ENCODE measurements at places on chromosomes 3 and 15.

- DNase-seq, result no peak
Observed at GRCh38 chr3:16286161-16286560, 21.1 kb downstream of the OXNAD1 start.

- no peak for DNase-seq
Observed at GRCh38 chr3:45509038-45509767, 85.3 kb upstream of the LIMD1 start.

DNA sequence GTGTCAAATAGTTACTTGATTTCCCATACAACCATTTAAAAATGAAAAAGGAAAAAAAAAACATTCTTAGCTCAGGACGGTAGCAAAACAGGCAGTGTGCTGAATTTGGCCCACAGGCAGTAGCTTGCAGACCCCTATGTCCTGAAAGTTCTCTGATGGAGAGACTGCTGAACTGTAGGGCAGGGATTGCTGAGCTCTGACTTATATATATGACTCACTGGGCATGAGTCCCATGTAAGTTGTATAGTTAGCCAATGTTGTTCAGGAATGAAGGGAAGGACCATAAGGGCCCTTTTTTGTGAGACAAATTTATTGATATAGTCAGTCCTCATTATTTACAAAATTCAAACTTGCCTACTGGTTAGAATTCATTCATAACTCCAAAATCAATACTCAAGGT is 36.9 kb upstream of the FRMD4B start:
- DNase-seq, result no peak

DNA sequence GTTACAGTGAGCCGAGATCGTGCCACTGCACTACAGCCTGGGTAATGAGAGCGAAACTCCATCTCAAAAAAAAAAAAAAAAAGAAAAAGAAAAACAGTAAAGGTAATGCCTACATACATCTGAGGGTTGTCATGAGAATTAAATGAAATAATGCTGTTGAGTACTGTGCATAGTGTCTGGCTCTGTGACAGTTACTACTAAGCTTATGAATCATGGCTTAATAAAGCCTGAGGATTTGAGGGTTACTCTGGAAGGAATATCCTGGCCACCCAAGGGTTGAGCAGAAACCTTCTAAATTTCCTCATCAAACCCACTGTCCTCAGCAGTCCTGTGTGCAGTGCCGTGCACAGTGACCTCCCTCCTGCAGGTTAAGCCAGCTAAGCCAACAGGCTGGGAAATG is 26.8 kb upstream of the ELP6 start:
- no peak for DNase-seq

DNA sequence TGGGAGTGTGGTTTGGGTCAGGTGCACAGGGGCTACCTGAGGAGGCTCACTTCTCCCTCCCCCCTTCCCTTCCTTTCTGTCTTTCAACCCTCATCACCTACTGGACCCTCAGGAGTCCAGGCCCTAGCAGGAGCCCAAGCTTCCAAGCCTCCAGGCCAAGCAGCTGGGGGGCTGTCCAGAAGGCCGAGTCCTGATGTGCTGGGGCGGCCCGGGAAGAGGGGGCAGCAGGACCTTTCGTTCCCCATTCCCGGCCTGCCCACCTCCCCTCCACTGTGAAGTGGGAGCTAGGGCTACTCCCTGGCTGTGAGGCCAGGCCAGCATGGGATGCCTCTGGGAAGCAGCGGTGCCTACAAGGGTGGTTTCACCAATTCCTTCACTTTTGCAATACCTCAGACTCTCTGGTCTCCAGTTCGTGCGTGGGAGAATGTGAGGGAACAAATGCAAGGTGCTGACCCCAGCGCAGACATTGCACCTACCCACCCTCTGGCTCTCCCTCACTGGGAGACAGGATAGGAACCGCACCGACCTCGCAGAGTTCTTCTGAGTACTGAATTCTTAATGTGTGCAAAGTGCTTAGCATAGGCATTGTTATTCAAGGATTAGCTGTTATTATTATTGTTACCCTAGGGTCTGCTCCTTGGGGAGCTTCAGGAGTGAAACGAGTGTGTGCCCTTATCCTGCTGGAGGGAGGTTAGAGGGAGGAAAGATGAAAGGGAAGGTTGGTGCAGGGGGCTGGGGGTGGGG is 2.5 kb downstream of the EPHB3 start:
- DNase-seq, result no peak
